NCI-H1105 treated with DMSO at 0.1 percent for 48 hours (cell line): ENCODE measurements at places on chromosomes 7 and 10.
A peak's percentile ranks its signal among the peaks of the same experiment; 100 is the strongest.

DNA sequence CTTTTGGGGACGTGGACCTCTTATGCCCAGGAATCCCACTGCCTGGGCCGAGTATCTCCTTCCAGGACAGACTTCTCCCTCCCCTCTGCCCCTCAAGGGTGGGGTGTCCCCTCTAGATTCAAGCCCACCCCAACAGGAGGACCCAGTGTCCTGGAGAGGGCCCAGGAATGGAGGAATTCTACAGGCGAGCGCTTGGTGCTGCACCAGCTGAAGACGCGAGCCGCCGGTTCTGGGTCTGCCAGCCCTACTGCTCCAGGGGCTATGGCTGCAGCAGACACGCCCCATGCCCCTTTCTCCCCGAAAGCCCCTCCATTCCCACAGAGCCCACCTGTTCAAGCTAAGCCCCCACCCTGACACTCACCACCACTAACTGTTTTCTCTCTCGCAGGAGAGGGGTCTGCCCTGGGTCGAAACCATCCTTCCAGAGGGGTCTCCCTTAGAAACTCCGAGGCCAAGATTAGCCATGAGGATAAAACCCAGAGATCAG, 8.6 kb downstream of the CRYGN start:
- DNase-seq = no peak

DNA sequence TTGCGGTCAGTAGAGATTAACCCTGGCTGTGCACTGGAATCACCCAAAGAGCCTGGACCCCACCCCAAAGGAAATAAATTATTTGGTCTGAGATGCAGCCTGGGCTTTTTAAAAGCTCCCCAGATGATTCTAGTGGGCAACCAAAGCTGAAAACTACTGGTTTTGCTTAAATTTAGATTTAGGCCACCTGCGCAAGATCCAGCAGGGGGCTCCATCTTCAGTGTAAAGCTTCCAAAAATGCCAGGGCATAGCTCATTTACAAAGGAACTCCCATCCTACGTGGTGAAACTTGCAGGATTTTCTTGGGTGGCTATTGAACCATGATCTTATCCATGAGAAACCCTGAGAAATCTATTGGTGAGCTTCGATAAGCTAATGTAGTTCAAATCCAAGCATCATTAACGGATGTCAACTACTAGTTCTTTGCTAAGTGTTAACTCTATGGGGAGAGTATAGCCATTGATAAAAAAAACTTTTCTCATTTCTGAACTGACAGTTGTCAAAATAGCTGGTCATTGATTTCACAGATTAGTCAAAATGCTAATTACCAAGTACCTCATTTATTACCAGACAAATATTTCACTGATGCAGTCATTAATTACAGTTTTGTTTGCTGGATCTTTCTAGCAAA, 315.3 kb downstream of the LHFPL3 start:
- DNase-seq = no peak

DNA sequence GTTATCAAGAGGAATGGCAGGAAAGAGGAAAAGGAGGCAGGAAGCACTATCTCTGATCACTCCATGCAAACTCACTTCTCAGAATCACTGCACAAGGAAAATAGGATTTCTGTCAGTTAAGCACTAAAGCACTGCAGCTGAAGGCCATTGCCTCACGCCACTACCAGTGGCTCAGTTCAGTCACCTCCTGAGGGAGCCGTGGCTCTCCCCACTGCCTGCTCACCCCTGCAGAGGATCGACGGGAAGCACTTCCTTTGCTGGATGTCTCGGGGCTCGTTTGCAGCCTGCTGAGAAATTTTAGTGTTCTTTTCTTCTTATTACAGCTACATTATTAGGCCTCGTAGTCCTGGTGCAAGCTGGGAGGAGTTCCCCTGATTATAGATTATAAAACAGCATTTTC, 90.1 kb upstream of the ADCY1 start:
- no peak for DNase-seq

GRCh38 chr10:78981257-78981969, 87.4 kb upstream of the ZMIZ1 start:
- DNase-seq = no peak

- no peak for DNase-seq
Observed at GRCh38 chr10:127338399-127339110, 142.2 kb upstream of the INSYN2A start.

GRCh38 chr10:94065362-94065761, 71.6 kb downstream of the PLCE1 start:
- peak; percentile 70 for DNase-seq

DNA sequence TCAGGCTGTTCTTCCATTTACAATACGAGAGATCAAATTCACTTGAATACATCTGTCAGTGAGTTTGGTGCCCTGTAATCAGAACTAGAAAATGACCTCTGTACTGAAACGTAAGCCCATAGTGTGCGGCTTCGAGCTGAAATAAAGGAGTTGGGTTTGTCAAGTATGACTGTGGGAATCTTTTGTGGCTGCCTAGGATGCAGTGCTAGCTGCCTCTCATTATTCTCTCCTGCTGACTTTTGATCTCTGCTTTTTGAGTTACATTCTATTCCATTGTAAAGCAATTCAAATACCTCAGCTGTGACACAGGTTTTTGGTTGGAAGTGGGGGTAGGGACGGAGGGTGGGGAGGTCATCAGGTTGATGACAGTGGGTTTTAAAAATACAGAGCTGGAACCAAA, 40.4 kb downstream of the ICA1 start:
- DNase-seq = no peak

- DNase-seq = no peak
Observed at GRCh38 chr10:81876253-81877077, 1.5 kb downstream of the NRG3 start.

DNA sequence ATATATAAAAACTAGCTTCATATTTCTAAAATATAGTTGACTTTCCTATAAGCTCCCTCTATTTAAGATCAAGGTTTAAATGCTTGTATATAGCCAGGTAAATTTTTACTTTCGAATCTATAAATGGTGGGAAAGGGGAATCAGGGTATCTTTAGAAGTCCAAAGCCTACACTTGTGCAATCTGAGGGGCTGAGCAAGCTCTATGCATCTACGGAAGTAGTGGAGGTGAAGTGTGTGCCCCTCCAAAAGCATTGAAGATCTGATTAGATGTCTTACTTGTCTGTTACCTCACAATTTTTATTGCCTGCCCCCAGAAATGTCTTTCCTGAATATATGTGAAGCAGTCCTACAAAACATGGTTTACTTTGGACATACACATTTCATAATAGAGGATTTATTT, 1.6 kb downstream of the AKAP9 start:
- no peak for DNase-seq

DNA sequence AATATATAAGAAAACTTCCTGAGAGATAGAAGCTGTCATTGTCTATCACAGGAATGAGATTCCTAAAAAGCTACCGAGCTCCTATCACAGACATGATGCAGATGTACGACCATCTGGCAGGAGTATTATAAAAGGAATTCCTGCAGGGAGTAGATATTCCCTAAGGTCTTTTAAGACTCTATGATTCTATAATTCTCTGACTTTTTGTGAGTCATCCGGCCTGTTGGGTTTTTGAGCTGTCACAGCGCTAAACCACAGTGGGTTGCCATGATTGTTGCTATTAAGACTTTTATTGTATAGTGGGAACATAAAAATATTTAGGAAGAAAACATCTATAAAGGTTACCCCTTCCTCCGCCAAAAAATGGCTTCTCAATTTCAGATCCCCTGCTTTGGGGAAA, 223.4 kb downstream of the BMPER start:
- DNase-seq = no peak

- no peak for DNase-seq
Observed at GRCh38 chr7:1964211-1964912, 268.4 kb downstream of the MAD1L1 start.

GRCh38 chr10:107701943-107702342, 537.4 kb upstream of the SORCS1 start:
- DNase-seq = no peak

DNA sequence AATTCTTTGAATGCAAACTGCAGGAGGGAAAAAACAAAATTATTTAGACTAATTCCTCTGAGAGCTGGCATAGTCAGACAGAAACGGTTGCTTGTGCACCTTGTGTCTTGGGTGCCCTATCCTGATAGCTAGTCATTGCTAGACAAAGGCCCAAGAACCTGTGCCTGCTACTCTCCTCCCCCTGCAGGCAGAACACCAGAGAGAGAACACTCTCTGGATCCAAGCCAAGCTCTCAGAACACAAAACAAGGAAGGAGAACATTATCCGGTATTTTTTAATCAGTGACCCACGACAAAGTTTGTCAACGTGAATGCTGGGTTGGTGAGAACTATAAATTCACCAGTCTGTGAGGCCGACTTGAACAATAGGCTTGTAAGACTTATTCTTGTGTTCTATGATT, 18.8 kb upstream of the PPP1R9A start:
- peak; percentile 21 for DNase-seq

DNA sequence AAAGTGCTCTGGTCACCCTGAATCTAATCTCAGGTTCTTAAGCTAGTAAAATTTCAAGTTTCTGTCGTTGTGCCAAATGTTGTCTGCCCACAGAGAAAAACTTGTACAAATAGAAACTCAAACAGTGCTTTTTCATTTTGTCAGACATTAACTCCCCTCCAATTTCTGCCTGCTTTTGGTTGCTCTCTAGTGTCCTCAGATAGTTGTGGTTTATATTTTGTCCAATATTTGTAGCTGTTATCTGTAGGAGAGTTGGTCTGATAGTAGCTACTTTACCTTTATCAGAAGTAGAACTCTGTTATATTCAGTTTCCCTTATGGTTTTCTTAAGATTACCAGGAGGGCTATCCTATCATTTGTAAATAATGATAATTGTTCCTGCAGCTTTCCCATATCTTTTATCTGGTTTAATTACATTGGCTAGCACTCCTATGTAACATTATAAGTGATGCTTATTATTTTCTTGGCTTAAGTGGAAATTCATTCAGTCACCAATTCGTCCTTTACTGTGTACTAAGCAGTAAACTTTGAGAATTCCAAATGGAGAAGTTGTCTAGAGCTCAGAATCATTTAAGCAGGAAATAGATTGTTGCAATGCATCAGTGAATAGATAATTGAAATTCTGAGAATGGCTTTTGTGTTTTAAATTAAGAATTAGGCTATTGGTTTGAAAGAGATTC, 91.0 kb downstream of the ANKIB1 start:
- DNase-seq = peak; percentile 10

- peak; percentile 78 for DNase-seq
Observed at GRCh38 chr7:129218514-129219062, 6.2 kb upstream of the AHCYL2 start.
